ENCODE measurements at places on chromosomes 11 and 22.

DNA sequence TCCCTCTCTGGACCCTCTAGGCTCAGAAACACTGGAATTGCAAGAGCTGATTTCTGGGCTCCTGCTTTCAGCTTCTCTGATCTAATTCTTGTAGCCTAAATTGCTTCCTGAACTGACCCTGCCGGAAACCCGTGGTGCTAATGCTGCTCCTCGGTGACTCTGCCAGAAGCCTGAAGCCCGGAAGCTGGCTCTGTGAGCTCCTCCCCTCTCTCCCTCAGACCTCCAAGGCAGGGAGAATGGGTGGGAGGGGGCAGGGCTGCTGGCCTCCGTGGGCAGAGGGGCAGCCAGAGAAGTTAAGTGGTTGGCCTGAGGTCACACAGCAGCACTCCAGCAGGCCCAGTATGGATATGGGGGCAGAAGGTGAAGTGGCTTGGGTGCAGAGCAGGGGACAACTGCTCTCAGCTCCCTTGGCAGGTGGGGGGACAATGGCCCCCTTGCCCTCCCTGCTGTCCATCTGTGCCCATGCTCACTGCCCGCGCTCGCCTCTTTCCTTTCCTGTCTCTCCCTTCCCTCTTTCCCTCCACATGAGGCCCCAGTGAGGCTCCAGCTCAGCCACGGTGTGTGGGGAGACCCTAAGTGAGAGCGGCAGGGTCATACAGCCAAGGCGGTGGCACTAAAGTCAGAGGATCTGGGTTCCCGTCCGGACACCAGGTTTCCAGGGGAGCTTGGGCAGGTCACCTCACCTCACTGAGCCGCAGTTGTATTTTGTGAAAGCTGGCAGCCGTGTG lies 16.2 kb downstream of the CAPN5 start:
- no peak for DNase-seq

DNA sequence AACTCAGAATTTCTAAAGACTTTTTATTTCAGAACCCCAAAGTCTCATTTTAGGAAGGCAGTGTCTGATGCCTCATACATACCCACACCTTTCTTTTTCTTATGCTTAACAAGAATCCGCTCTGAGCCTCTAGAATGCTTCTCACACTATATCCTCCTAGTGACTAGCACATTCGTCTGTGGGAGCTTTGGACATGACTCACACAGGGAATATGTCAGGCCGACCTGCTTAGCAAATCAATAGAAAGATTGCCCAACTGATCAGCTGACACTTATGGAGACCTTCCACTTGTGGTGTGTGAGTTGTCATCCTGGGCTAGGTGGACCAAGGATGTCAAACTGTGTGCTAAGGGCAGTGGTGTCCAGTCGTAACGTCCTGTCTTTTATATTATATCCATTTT lies 129.9 kb upstream of the TTC12 start:
- DNase-seq: no peak

DNA sequence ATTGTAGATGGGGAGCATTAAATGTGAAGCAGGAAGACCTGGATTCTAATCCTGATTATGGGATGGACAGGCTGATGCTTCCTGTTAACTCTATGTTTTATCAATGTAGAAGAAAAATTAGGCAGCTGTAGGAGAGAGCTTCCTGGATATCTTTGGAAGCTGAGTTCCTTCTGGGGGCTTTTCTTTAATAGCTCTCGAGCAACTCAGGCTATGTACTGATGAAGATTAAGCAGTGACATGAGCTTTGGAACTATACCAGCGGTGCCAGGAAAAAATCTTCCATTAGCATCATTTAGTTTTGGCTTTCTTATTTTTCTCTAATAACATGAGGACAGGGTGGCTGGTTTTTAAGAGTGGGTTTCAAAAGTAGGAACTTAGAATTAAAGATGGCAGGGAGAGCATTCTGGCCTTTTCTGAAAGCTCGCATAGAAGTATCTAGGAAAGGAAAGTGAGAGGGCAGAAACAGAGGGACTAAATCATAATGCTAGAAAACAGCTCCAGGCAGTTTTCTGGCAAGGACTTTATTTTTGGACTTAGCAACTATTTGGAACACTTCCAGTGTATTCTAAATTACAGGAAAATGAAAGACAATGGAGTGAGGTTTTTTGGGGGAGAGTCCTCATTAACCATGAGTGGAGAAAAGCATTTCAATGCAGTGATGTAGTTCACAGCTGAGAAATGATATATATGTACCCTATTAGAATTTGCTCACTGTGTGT lies 69.2 kb upstream of the RRM1 start:
- DNase-seq: no peak

DNA sequence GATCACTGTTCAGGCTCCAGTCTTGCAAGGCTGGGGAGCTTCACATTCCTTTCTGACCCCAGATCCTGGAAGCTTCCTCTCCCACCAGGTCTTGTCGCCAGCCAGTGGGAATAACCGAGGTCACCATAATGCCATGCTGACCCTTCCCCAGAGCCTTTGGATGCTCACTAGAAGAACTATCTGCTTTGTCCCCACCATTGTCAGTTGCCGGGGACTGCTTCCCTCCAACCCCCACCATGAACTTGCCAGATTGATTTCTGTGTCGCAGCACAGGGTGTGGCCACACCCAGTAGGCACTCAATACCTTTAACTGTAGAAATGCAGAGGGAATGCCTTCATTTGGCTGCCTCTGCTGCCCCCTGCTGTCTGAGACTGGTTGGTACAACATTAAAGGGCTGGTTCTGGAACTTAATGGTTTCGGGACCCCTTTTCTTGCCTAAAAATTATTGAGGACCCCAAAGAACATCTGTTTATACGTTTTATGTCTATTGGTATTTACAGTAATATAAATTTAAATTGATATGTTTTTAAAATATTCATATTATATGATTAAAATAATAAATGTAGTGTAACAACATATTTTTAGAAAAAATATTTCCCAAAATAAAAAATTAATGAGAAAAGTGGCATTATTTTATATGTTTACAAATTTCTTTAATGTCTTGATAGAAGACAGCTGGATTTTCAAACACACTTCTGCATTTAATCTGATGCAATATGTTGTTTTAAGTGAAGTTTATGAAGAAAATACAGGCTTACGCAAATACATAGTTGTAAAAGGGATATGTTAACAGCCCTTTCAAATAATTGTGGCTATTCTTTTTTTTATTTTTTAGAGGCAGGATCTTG lies 6.7 kb upstream of the GDPD5 start:
- peak; percentile 68 for DNase-seq

DNA sequence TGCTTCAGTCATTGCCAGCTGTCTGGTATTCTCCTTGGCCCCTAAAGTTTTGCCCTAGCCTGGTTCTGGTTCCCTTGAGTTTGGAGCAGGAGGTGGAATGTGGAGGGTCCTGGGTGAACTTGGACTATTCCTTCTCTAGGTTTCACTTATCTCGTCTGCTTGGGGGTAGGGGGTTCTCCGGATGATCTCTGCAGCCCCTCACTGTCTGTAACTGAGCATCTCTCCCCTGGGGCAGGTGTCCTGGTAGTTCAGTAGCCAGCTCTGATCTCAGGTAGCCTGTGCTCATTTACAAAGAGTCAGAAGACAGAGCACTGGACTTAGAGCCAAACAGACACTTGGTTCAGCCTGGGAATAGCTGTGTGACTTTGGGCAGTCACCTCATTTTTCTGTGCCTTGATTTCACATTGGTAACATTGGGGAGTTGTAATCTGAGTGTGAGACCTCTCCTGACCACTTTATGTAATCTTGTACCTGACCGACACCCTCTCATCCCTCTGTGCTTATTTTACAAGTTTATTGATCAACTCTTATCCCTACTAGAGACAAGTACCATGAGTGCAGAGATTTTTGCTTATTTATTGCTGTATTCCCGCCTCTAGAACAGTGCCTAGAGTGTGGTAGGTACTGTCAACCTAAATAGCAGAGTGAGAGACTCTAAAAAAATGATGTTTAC lies 804 bp downstream of the CCDC134 start:
- no peak for DNase-seq

Measured in stimulated activated CD8-positive, alpha-beta memory T cell treated with anti-CD3 and anti-CD28 coated beads, Interleukin-4, amount 100 ng/mL, for 24 hours (primary cell).